Ovary (tissue), 10 donors: ENCODE measurements at places on chromosomes 2 and 18. TPM values are rescaled to one million over a fixed set of nuclear protein-coding genes. Genes with fewer than 3 reads are reported as not detected.

GRCh38 chr2:150207979-150208378 lies 279.5 kb downstream of the RND3 start:
- no peak for DNase-seq

GRCh38 chr2:231290321-231291015 lies 92.0 kb downstream of the ARMC9 start:
- no peak for DNase-seq

GRCh38 chr18:63844254-63844653 lies 43.3 kb upstream of the SERPINB2 start:
- no peak for DNase-seq

Gene FNDC4
- total RNA-seq, result 41.6 TPM
